ENCODE measurements at places on chromosomes 2 and 18.

DNA sequence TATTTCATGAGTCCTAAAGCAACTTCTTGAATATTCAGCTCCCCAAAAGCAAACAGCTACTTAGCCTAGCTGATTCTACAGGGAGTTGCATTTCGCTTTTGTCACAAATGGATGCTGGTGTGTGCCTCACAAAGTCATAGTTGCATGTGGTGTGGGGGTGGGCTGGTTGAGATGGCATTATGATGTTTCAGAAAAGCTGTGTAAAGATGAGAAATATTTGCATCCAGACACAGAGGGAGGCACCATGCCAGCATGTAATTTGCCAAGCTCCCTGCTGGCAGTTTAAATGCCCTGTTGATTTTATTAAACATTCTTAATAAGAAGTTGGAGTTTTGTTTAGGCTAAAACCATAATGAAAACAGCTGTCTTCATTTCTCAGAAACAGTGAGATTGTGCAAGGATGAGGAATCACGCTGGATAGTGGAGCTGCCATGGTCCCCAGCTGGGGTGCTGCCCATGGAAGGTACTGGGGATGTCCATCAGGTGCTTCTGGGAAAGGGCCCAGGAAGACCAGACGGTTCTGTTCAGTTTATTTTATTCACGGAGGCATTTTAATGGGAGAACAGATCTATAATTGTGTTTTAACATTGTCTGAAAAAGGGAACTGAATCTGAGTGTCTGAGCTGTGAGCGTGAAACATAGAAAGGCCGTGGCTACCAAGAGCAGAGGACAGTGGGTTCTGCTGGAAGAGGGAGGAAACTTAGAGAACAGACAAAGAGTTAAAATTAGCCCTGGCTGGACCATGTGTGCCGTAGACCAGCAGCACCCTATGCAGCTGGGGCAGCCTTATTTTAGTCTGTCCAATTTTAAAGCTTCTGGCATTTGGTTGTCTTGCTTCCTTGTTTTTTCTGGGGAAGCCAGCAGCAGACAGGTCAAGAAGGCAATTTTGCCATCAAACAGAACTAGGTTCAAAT, 177.1 kb downstream of the FAM210A start:
- no peak for DNase-seq

GRCh38 chr2:64637931-64638330, 15.8 kb downstream of the SERTAD2 start:
- no peak for DNase-seq

- DNase-seq: no peak
These were observed 59.8 kb downstream of the MEMO1 start for GRCh38 chr2:31950946-31951562.

GRCh38 chr2:240877460-240878340, 9.1 kb downstream of the AGXT start:
- no peak for DNase-seq

GRCh38 chr2:150702791-150703190, 215.3 kb upstream of the RND3 start:
- DNase-seq: no peak

- DNase-seq: no peak
These were observed 61.2 kb upstream of the ATL2 start for GRCh38 chr2:38438133-38438882.

DNA sequence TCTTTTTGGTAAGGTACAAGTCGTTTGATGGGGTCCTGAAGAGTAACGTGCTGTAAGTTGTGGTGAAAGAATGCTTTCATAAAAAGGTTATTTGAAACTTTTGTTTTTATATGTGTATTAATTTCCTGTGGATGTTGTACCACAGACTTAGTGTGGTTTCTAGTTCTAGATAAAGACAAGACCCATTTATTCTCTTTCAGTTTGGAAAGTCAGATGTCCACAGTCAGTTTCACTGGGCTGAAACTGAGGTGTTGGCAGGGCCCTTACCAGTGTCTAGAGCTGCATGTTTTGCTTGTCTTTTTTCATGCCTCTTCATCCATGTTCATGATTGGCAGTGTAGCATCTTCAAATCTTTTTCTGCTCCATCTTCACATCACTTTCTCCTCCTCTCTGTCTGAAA, 22.1 kb upstream of the DOCK10 start:
- no peak for DNase-seq

DNA sequence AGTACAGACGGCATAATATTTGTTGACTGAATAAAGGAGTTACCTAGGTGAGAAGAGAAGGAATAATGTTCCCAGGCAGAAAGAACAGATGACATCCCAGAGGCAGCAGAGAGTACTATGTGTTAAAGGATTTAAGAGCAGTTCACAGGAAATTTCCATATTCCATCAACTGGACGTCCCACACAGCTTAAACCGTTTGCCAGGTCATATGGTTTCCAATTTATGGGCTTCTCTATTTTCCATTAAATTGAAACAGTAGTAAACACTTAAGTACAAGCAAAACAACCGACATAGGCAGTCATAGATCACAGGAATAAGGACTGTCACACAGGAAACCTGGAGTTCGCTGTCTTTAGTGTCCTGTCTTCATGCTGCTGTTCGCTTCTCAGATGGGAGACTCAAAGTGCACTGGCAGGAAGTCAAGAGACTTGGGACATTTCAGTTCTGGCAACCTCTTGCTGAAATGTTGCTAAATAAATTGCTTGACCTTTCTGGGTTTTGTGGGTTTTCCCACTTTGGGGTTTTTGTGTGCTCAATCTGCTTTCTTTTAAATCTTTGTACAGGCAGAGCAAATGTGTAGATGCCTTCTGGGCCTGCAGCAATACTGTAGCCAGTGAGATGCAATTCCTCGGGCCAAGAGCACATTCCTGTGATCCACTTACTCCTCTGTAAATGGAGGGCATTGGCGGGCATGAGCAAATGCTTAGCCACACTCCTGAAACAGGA, 5.8 kb upstream of the PIEZO2 start:
- DNase-seq: no peak

DNA sequence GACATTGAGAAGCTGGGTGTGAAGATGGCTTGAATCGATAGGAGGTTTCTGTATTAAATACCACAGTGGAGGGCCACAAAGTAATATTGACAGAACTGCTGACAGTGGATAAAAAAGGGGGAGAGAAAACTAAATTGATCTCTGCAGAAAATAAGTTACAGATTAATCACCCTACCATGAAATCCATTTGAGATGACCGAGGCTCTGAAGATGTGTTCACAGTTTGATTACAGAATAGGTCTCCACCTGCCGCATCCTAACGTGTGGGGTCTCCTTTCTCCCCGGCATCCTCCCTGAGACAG, 165.6 kb downstream of the EIPR1 start:
- no peak for DNase-seq

- DNase-seq: no peak
These were observed 7.3 kb upstream of the PROM2 start for GRCh38 chr2:95266781-95267430.

All from CD4-positive, alpha-beta T cell treated with Interleukin-10 for 1 hour (primary cell).